Hair follicle dermal papilla cell (primary cell): ENCODE measurements at places on chromosomes 6 and 20. TPM values are rescaled to one million over a fixed set of nuclear protein-coding genes. Genes with fewer than 3 reads are reported as not detected.

Gene TREM1
- total RNA-seq, result not detected in 2 replicates

Gene AIF1
- not detected in 2 replicates for total RNA-seq

Gene TCEA2
- total RNA-seq, result 23.3 and 24.0 TPM in 2 replicates

Gene NRN1
- total RNA-seq, result 117 and 120 TPM in 2 replicates

Gene POU5F1
- total RNA-seq, result 0.61 TPM in 1 of 2 replicates, not detected in the other

Gene DEF6
- 0.12 and 0.81 TPM in 2 replicates for total RNA-seq

Gene SULF2
- total RNA-seq, result 38.9 and 69.0 TPM in 2 replicates

Gene MEP1A
- not detected in 2 replicates for total RNA-seq

Gene STMND1
- total RNA-seq, result 0.32 TPM in 1 of 2 replicates, not detected in the other

Gene MYCT1
- 0.16 TPM in 1 of 2 replicates, not detected in the other for total RNA-seq

Gene TNFRSF6B
- 2.2 and 8.0 TPM in 2 replicates for total RNA-seq

Gene SYCP2
- total RNA-seq, result 0.85 and 1.6 TPM in 2 replicates

Gene EYS
- under 0.01 TPM in 2 replicates for total RNA-seq

Gene PBOV1
- not detected in 2 replicates for total RNA-seq

Gene SLC16A10
- total RNA-seq, result 0.81 TPM in 1 of 2 replicates, not detected in the other

Gene IL17F
- not detected in 2 replicates for total RNA-seq

Gene TRIM31
- not detected in 2 replicates for total RNA-seq

Gene ARMC12
- 0.12 and 0.16 TPM in 2 replicates for total RNA-seq

Gene CTAGE9
- total RNA-seq, result not detected in 2 replicates

Gene TFB1M
- total RNA-seq, result 7.8 and 8.1 TPM in 2 replicates

Gene MYH7B
- under 0.01 and 0.61 TPM in 2 replicates for total RNA-seq

Gene PTPN1
- total RNA-seq, result 37.0 and 38.0 TPM in 2 replicates

Gene RBBP8NL
- not detected in 2 replicates for total RNA-seq

Gene PPIL6
- total RNA-seq, result 2.1 and 2.3 TPM in 2 replicates

Gene COL9A3
- 0.24 TPM in 1 of 2 replicates, not detected in the other for total RNA-seq

Gene RNF217
- 32.2 and 33.9 TPM in 2 replicates for total RNA-seq

Gene ASIP
- total RNA-seq, result 0.32 TPM in 1 of 2 replicates, not detected in the other

Gene CTCFL
- total RNA-seq, result not detected in 2 replicates

Gene SLC22A2
- not detected in 2 replicates for total RNA-seq

Gene WFDC2
- not detected in 2 replicates for total RNA-seq

Gene THBD
- 9.6 and 14.6 TPM in 2 replicates for total RNA-seq

Gene EPPIN
- total RNA-seq, result not detected in 2 replicates

Gene BPIFA1
- not detected in 2 replicates for total RNA-seq

Gene SEL1L2
- not detected in 2 replicates for total RNA-seq

Gene BANF2
- not detected in 2 replicates for total RNA-seq

Gene CCDC170
- total RNA-seq, result 3.2 and 5.7 TPM in 2 replicates

Gene CITED2
- 390 and 485 TPM in 2 replicates for total RNA-seq

Gene KHDC3L
- not detected in 2 replicates for total RNA-seq

Gene OCSTAMP
- total RNA-seq, result not detected in 2 replicates

Gene HCRTR2
- total RNA-seq, result not detected in 2 replicates

Gene BACH2
- 0.81 and 1.1 TPM in 2 replicates for total RNA-seq

Gene YIPF3
- 102 and 128 TPM in 2 replicates for total RNA-seq

Gene MICAL1
- 139 and 150 TPM in 2 replicates for total RNA-seq

Gene SASH1
- 103 and 113 TPM in 2 replicates for total RNA-seq

Gene LGSN
- total RNA-seq, result not detected in 2 replicates

Gene DLK2
- 0.16 TPM in 1 of 2 replicates, not detected in the other for total RNA-seq

Gene L3MBTL3
- 11.4 and 11.7 TPM in 2 replicates for total RNA-seq

Gene MRAP2
- total RNA-seq, result 0.12 and 0.32 TPM in 2 replicates

Gene C20orf141
- total RNA-seq, result not detected in 2 replicates

Gene GMPR
- total RNA-seq, result 4.9 and 5.7 TPM in 2 replicates

Gene EEF1A2
- under 0.01 and 0.24 TPM in 2 replicates for total RNA-seq

Gene HRH3
- not detected in 2 replicates for total RNA-seq
